Foreskin fibroblast (primary cell): ENCODE measurements at places on chromosomes 1 and 21.

DNA sequence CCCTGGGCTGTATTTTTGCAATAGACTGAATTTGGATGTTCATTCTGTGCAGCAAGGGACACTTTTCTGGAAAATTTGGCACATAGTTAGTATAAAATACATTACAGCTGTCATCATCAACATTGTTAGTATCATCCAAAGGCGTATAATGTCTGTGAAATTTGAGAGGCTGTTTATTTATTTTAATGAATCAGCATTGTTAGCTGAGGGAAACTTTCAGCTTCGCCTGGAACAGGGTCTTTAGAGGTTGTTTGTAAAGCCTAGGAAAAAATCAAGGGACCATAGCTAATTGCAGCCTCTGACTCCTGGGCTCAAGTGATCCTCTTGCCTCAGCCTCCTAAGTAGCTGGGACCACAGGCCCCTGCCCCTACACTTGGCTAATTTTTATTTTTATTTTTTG lies 106.8 kb upstream of the USP24 start:
- DNase-seq, result peak; percentile 32

GRCh38 chr1:28134651-28135207 lies 41.8 kb downstream of the PTAFR start:
- DNase-seq, result no peak

- peak; percentile 75 for DNase-seq
Observed at GRCh38 chr1:153775458-153776327, 486 bp downstream of the SLC27A3 start.

DNA sequence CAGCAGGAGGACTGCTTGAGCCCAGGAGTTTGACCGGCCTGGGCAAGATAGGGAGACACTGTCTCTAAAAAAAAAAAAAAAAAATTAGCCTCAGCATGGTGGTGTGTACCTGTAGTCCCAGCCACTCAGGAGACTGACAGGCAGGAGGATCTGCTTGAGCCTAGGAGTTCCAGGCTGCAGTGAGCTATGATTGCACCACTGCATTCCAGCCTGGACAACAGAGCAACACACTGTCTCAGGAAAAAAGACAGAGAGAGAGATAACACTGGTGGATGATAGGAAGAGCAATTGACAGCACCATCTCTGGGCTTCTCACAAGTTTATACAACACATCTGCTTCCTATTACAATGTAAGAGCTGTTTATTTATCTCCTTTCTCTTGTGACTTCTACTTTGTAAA lies 2.4 kb upstream of the RNU11 start:
- DNase-seq, result peak; percentile 64

DNA sequence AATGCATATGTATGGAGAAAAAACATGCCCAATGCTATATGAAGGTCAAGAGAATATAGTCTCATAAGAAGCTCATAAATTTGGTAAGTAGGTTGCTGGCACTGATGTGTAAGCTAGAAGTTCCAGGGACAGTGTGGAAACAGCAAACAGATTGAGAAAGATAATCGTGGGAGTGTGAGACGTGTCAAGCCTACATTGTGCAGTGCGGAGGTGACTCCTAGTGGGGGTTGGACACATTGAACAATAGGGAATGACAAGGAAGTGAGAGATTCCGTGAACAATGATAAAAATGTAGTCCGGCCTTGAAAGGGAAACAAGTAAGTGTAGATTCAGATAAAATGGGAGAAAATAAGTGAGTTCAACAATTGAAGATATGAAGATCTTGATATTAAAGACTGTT lies 788.4 kb upstream of the PRMT6 start:
- no peak for DNase-seq

DNA sequence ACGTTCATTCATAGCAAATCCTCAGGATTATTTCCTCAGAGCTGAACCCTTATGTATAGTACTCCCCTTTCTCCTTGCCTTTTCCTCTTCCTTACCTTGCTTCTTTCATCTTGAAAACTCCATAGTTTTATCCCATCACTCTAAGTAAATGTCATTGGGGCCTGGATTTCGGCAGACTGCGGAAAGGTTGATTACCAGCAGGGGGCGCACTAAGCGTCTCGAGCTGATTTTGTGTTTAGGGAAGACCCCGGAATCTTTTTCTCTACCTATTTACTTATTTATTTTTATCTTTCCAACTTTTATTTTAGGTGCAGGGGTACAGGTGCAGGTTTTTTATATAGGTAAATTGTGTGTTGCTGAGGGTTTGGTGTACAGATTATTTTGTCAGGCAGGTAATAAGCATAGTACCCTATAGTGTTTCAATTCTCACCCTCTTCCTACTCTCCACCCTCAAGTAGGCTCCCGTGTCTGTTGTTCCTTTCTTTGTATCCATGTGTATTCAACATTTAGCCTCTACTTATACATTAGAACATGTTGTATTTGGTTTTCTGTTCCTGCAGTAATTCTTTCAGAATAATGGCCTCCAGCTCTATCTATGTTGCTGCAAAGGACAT lies 11.4 kb upstream of the MTARC1 start:
- peak; percentile 10 for DNase-seq

DNA sequence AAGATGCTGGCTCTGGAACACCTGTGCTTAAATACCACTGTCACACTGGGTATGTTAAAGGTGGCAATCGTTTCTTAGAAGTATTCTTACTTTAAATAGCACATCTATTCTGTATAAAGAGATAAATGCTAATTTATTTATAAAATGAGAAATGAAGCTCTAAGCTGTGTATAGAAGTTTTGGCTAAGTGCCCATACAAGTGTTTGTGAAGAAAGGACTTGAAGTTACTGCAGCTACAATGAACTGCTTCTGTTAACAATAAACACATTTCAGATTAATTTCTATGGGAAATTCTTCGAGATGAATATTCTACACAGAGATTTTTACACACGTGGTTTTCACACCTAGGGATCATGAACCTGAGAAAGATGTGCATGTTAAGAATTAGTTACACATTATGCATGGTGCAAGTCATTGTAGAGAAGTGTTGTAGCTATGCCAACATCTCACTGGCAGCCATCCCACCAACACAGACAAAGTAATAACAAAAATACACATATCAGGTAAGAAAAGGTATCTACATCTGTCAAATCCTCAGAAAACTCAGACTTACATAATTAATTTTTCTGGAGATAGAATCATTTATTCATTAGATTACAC lies 16.2 kb downstream of the COL24A1 start:
- no peak for DNase-seq

DNA sequence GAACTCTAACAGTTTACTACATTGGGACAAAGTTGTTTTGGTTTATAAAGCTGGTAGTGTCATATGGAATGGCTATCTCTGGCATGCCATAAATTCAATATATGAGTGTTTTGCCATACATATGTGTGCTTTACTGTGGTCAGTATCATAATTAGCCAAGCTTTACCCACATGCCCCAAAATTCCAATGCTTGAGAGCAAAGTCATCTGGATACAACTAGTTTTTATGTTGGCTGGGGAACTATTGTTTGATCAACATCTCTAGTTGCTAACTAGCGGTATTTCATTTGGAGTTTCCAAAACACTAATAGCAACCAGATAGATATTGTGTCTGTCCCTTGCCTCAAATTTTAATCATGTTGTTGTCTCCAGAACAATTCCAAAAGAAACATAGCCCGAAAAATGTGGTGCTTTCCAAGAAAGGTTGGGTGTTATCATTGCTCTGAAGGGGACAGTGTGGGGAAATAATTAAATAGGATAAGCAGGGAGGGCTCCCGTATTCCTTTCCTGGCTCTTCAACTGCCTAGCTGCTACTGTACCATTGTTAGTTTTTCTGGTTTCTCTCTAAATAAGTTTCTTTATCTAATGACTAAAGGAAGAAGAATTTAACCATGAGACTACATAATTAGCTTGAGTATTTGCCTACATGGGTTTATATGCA lies 136.1 kb downstream of the TGFB2 start:
- no peak for DNase-seq

DNA sequence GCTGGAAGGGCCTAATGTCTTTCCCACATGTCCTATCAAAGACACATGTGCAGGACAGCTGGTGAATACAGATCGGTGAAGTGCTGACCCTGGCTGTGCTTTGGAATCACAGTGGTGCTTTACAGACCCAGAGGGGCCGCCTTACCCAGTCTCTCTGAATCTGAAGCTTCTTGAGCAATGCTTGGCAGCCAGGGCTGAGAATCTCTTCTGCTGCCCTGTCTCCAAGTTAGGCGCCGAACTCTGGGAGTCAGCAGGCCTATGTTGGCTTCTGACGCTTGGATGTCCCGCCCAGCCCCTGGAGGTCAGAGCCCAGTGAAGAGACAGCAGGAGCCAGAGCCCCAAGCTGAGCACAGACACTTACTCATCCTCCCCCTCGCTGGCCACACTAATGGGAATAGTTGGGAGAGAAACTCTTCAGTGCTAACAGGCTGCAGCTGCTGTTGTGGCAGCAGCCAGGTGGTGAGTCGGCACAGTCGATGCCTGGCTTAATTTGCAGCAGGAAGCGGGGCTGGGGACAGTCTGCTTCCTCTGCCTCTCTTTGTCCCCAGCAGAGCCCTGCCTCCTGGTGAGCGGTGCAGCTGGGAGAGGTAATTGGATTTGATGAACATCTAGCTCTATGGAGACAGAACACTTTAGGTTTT lies 68.1 kb downstream of the URB2 start:
- DNase-seq, result peak; percentile 53

- no peak for DNase-seq
Observed at GRCh38 chr1:89100412-89100811, 25.5 kb downstream of the GBP2 start.

DNA sequence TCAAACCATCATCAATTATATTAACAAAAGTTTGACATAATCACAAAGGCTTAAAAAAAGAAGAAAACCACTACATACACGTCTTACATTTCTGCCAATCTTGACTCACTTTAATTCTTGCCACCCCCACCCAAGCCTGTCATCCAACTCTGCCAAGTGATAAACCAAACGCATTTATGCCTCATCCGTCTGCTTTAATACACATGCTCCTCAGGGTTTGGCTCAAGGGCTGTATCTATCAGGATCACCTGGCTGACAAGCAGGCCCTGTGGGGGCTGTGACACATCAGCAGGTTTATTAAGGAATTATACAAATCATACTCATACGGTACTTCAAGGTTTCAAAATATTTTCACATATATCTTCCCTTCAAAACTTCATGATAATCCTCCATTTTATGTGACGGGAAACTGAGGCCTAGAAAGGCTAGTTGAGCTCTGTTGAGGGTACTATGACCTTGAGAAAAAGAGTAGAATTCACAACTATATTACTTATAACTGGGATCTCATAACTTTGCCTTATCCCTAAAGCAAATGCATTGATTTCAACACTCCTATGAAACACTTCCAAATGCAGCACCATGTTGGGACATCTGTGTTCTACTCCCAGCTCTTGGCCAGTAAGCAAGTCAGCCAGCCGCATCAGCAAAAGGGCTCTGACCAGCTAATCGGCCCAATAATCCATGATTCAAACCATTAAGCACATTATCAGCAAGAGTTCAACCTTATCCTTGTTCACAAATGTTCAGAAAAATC lies 8.7 kb downstream of the SORT1 start:
- DNase-seq, result no peak

DNA sequence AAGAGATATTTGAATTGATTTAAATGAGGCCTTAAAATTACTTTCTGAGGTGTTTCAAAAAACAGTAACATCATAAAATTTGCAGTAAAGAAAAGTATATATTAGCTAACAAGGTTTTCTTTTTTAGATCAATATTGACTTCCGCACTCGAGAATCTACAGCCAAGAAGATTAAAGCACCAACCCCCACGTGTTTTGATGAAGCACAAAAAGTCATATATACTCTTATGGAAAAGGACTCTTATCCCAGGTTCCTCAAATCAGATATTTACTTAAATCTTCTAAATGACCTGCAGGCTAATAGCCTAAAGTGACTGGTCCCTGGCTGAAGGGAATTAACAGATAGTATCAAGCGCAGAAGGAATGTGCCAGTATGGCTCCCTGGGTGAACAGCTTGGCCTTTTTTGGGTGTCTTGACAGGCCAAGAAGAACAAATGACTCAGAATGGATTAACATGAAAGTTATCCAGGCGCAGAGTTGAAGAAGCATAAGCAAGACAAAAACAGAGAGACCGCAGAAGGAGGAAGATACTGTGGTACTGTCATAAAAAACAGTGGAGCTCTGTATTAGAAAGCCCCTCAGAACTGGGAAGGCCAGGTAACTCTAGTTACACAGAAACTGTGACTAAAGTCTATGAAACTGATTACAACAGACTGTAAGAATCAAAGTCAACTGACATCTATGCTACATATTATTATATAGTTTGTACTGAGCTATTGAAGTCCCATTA lies 3.6 kb downstream of the RGS1 start:
- peak; percentile 19 for DNase-seq

- peak; percentile 10 for DNase-seq
Observed at GRCh38 chr1:81760477-81761097, 40.1 kb upstream of the ADGRL2 start.

GRCh38 chr1:97758541-97759057 lies 162.2 kb downstream of the DPYD start:
- no peak for DNase-seq

- DNase-seq, result no peak
Observed at GRCh38 chr1:67582625-67583461, 102.2 kb upstream of the GADD45A start.

DNA sequence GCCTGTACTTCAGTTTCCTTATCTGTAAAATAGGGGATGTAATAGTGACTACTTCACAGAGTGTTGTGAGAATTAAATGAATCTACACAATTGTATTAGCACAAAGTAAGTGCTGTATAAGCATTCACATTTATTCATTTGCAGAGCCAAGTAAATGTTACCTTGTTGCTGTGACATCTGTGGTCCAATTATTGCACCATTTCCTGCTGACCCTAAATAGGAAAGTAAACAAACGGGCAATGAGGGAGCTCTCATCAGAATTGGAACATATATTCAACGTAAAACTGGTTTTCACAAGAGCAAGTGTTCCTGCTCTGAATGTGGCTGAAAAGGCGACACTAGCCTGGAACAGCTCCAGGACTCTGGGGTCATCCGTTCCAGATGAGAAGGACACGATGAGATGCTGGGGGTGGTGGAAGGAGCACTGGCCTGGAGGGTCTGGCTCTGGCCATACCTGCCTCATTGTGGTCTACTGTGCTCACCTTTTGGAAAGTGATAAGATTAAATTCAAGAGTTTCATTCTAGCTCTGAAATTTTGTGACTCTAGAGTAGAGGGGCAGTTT lies 34.5 kb downstream of the PROX1 start:
- no peak for DNase-seq

GRCh38 chr1:83060651-83061390 lies 938.1 kb downstream of the TTLL7 start:
- DNase-seq, result no peak

DNA sequence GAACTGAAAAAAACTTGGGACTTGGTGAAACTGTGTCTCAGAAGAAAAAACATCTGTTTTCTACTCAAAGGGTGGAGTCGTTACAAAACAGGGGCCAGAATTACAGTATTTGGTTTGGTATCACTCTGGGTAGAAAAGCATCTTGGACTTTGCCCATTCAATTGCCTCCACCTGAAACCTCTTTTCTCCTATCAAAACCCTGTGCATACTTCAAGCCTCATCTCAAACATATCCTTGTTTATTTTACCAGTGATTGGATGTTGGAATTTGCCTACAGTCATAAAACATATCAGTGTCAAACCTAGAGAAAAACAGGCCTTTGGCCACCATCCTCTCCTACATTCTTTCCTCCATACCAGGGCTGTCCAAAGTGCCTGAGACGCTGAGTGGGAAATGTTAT lies 281.5 kb downstream of the PLPP3 start:
- DNase-seq, result no peak

GRCh38 chr21:41612674-41613532 lies 104.9 kb upstream of the TMPRSS2 start:
- DNase-seq, result peak; percentile 93
